ENCODE measurements at places on chromosomes 3 and 15.
A peak's percentile ranks its signal among the peaks of the same experiment; 100 is the strongest.

- no peak for DNase-seq
Measured at GRCh38 chr3:153273217-153273616, 111.2 kb downstream of the RAP2B start.

DNA sequence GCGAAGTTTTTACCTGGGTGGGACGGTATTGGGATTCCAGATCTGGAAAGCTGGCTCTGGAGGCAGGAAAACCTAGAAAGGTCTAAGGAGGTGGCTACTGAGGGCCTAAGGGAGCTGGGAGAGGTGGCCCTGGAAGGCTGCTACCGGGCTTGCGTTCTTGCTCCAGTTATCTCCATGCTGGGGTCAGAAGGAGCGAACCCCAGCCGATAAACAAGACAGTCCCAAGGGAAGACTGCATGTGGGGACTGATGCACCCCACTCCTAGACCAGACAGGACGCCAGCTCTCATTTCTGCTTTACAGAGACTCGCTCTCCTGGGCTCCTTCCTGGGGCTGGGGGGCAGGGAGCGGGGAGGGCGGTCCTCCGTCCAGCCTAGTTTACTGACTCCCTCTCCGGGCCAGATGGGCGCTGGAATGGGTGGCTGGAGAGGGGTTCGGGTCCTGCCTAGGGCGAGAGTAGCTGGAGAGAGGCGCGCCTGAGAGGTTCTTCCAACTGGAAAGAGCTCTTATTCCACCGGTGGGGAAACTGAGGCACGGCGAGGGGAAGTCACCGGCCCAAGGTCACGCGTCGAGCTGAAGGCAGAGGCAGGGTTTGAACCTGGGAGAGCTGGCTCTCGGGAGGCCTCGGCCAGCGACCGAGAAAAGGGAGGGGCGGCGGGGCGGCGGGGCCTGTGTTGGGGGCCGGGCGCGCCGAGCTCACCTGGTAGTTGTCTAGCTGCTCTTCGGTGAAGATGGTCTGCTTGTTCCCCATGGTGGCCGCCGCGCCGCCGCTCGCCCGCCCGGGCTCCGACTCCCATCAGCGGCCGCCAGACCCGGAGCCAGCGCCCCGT, 565 bp downstream of the CIB2 start:
- peak; percentile 66 for DNase-seq

DNA sequence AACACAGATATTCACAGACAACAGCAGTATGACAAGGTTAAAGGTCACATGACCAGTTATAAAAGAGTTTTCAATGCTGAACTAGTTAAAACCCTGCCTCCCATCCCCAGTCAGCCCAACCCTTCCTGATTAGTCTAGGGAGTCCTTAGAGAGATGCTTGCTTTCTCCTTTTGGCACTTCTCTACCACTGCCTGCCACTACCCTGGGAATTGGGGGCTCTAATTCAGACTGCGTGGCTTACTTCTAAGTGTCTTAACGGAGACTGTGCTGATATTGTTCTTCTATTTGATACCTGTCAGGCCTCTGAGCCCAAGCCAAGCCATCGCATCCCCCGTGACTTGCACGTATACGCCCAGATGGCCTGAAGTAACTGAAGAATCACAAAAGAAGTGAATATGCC, 11.7 kb upstream of the TRA2B start:
- no peak for DNase-seq

GRCh38 chr3:16477056-16477455, 36.4 kb downstream of the RFTN1 start:
- no peak for DNase-seq

DNA sequence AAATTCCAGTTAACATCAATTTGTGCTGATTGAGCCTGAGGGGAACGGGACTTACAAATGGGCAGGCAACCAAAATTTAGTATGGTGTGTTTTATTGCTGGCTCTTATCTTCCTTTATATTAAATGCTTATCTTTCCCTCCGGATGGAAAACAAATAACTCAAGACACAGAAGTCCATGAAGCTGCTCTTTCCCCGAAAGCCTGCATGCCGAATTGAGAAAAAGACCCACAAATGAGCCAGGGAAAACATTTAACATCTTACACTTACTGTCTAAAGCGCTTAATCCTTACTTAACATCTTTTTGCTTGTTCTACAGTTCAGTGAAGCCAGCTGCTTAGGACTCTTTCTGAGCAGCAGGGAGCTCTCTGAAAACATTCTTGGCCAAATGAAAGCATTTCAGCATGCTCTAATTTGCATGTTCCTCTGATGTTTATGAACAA, 49.5 kb downstream of the HEG1 start:
- no peak for DNase-seq

- DNase-seq, result no peak
Measured at GRCh38 chr3:143839980-143840379, 8.3 kb downstream of the SLC9A9 start.

GRCh38 chr3:104069114-104069513, 1297.6 kb upstream of the ALCAM start:
- DNase-seq, result no peak
